Stimulated activated CD4-positive, alpha-beta T cell treated with anti-CD3 and anti-CD28 coated beads, Interleukin-4, amount 100 ng/mL, for 4 hours (primary cell): ENCODE measurements at places on chromosomes 7 and 10.
A peak's percentile ranks its signal among the peaks of the same experiment; 100 is the strongest.

DNA sequence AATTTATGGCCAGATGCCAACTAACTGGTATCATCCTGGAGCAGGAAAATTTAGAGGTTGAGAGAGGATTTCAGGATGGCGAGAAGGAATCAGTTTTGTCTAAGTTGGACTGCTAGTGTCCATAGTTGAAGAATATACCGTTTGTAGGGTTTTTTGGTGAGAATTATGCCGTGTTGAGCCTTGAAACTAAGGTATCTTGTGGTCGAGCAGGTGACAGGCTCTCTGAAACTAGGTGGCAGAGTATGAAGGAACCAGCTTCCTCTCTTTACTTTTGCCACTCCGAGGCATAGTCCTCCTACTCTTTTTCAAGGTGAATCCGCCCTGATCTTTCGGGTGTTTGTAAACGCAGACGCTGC is 9.7 kb downstream of the MDFIC start:
- no peak for DNase-seq

GRCh38 chr10:120610791-120611190 is 153.8 kb downstream of the PLPP4 start:
- no peak for DNase-seq

DNA sequence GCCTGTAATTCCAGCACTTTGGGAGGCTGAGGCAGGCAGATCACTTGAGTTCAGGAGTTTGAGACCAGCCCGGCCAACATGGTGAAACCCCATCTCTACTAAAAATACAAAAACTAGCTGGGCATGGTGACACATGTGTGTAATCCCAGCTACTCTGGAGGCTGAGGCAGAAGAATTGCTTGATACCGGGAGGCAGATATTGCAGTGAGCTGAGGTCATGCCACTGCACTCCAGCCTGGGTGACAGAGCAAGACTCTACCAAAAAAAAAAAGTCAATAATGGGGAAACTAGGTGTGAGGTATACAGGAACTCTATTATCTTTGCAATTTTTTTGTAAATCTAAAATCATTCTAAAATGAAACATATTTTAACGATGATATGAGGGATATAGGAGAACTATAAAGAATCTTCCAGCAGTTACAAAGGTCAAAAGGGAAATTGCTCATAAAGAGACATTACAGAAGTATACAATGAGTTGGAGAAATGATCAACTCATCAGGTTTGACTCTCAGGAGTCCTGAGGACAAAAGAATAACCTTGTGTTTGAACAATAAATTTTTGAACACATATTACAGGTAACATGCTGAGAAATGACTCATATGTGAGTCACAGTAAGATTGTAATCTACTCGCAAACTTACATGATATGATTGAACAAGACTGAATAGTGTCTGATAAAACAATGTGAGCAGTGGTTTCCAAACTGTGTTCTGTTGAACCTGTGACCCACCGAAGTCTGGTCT is 272.6 kb downstream of the FGFR2 start:
- DNase-seq, result no peak

DNA sequence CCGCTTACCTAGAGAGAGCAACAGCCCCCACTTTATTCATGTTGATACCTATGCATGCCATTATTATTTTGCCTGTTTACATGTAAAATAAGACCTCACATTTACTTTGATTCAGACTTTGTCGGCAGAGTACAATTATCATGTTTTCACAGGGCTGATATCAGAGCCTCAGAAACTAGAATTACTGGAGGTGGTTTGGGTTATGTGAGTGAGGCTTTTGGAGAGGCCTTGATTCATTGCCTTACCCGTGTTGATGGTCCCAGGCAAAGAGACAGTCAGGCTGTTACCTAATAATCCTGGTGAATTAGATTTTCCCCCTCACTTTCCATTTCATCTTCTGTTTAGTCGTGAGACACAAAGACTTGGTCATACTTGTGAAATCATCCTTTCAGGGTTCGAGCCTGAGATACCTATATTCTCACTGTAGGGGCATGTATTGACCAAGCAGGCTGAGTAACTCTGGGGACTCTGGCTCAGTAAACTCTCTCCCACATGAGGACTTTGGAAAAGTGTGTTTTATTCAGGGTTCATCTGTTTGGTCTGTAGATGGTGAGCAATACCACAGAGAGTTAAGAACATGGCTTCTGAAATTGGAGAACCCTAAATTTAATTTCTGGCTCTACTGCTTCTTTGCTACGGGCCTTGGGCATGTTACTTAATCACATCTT is 150.9 kb downstream of the CELF2 start:
- DNase-seq, result no peak

GRCh38 chr7:45092100-45092930 is 3.5 kb upstream of the NACAD start:
- DNase-seq, result no peak

DNA sequence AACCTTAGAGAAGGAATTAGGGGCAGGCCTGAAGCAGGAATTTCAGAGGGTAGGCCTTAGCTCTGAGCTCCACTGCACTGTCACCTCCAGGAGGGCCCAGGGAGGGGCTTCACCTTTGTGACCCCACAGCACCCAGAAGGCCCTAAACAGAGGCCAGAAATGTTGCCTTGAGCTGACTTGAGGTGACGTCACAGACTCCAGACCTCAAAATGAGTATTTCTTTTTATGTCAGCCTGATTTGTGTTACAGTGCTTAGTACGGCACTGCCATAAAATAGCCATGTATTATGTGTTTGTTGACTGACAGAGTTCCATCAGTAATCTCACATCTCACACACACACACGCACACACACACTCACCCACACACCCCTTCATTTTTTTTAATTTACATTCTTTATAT is 211.2 kb downstream of the CCDC3 start:
- DNase-seq, result no peak

- no peak for DNase-seq
Measured at GRCh38 chr10:110932505-110933180, 13.2 kb downstream of the SHOC2 start.

- no peak for DNase-seq
Measured at GRCh38 chr7:66454600-66455225, 174.0 kb upstream of the KCTD7 start.

GRCh38 chr10:110985497-110986275 is 66.3 kb downstream of the SHOC2 start:
- no peak for DNase-seq

GRCh38 chr10:127036987-127037386 is 131.8 kb downstream of the DOCK1 start:
- DNase-seq, result no peak

DNA sequence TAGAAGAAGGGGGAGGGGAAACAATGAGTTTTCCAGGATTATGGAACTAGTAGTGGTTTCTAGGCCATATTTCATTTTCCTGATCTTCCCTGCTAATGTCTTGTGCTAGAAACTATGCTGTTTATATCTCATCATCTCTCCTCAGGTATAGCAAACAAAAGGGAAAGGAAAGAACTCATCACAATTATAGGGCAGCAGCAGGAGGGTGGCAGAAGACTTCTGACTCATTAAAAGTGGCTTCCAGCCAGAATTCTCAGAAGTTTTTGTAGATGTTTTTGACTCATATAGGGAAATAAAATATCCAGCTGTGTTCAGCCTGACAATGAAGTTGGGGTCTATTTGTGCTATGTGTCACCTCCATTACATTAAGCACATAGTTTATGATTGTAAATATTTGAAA is 6.5 kb downstream of the AHR start:
- peak; percentile 34 for DNase-seq
